ENCODE measurements at places on chromosomes 12 and 14. TPM values are rescaled to one million over a fixed set of nuclear protein-coding genes. Genes with fewer than 3 reads are reported as not detected.
A peak's percentile ranks its signal among the peaks of the same experiment; 100 is the strongest.

The RAB3IP gene
- 24.0 TPM for total RNA-seq

The IFI27L2 gene
- 91.3 TPM for total RNA-seq

DNA sequence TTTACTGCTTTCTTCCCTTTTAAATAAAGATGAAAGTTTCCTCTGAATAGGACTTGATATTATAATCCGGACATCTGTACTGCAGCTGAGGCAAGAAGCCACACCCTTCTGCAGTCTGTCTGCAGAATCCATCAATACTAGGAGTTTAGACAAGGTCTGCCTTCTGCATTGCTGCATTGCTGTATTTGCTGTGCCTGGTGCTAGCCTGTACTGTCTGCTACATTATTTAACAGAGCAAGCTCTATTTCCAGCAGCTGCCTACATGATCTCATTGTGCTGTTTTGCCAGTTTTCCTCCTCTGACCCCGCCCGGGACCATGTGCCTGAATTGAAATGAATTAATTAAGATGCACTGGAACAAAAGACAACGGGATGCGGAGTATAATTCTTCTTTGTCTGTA is 1.7 kb downstream of the TUBA1A start:
- DNase-seq: peak; percentile 11
- peaks cover 29% of the 10 kb centered on the region for H3K4me1 ChIP-seq
- H3K36me3 ChIP-seq: peaks cover 30% of the 10 kb centered on the region
- peak overlapping the region; percentile 97 for H3K4me3 ChIP-seq

- no peak for DNase-seq
- H3K27ac ChIP-seq: no peak overlapping the region
- peaks cover 2% of the 10 kb centered on the region for H3K27me3 ChIP-seq
Measured at GRCh38 chr12:111046896-111047295, 126.5 kb upstream of the MYL2 start.

DNA sequence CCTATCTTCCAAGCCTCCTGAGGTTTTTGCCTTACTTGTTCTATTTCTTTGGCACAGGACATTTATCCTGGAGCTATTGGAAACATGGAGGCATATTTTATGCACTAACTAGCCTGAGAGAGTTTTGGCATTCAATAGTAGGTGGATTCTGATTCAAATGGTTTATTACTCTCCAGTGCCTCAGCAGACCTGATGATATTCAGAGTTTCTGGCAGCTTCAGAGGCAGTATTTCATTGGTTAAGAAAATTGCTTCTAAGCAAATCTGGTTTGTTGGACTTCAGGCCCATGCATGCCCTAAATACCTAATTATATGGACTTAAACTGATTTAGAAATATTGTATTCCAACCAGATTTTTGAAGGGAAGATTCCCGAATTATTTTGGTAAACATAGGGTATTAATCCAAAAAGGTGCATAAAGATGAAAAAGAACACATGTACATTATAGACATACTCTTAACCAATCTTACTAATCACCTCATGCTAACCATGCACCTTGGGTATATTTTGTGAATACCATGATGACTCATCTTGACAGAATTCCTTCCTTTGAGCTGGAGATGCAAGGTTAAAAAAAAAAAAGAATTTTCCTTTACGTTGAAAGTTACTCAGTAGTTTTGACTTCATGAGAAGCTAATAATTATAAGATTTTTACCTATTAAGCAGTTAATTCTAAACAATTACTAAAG is 44.3 kb upstream of the KTN1 start:
- no peak overlapping the region for H3K27ac ChIP-seq
- H3K4me1 ChIP-seq: no peaks in the 10 kb centered on the region
- DNase-seq: no peak
- H3K36me3 ChIP-seq: no peaks in the 10 kb centered on the region
